ENCODE measurements at places on chromosomes 12 and 14.

DNA sequence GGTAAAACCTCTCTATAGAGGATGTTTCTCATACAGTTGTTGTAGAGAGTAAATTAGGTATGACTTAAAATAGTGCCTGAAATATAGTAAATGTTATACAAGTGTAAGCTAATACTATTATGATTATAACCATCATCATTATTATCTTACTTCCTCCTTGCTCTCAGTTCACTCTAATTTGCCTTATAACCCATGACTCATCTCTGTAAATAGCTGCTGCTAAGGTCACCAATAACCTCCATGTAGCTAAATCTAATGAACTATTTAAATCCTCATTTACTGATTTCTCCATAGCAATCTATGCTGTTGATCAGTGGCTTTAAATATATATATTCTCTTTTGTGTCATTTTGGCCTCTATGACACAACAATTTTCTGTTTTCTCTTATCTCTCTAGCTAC is 109.6 kb downstream of the RMST start:
- no peak for DNase-seq
- no peak overlapping the region for H3K4me3 ChIP-seq
- no peaks in the 10 kb centered on the region for H3K36me3 ChIP-seq
- H3K4me1 ChIP-seq = no peaks in the 10 kb centered on the region
- H3K27me3 ChIP-seq = no peaks in the 10 kb centered on the region
- H3K27ac ChIP-seq = no peak overlapping the region

- no peak for DNase-seq
- H3K27me3 ChIP-seq = no peaks in the 10 kb centered on the region
- H3K27ac ChIP-seq = no peak overlapping the region
- H3K4me3 ChIP-seq = no peak overlapping the region
- H3K36me3 ChIP-seq = no peaks in the 10 kb centered on the region
- H3K4me1 ChIP-seq = peaks cover 3% of the 10 kb centered on the region
These were observed 168.7 kb upstream of the SSTR1 start for GRCh38 chr14:38038986-38039385.

DNA sequence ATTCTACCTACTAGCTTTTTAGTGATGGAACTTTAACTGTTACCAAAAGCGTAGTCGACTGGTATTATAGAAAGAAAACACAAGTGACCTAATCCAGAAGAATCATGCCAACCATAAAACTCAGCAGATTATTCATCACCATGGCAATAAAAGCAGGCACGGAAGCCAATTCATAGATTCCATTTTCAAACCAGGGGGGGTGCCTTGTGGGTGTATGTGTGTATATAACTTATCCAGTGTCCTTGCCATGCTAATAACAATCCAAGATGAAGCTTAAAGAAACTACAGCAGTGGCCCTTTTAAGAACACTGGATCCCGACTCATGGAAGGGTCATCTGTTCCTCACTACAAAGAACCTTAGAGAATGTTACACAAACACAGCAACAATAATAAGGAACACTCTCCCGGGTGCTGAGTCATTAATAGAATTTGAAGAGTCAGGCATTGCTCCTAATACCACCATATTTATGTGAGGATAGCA is 61.0 kb downstream of the EPS8 start:
- no peak overlapping the region for H3K4me3 ChIP-seq
- no peak overlapping the region for H3K27ac ChIP-seq
- H3K4me1 ChIP-seq = no peaks in the 10 kb centered on the region
- DNase-seq = no peak
- no peaks in the 10 kb centered on the region for H3K36me3 ChIP-seq
- H3K27me3 ChIP-seq = peaks cover 9% of the 10 kb centered on the region

GRCh38 chr14:102189874-102190273 is 50.2 kb downstream of the WDR20 start:
- no peaks in the 10 kb centered on the region for H3K27me3 ChIP-seq
- peaks cover 8% of the 10 kb centered on the region for H3K4me1 ChIP-seq

DNA sequence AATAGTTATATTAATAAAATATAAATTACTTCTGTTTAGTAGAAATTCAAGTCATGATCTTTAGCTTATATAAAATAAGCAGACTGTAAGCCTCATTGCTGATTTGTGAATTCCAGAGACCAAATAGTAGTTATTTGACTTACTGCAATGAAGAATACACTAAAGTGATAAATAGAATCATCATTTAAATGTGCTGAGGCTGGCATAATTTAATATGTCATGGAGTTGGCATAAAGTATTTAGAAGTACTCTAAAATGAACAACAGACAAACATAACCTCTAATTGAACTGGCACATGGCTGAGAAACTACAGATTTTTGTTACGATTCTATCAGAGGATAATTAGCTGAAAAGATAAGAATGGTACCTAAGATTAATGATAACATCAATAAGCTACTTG is 45.7 kb upstream of the TRHDE start:
- H3K27me3 ChIP-seq = no peaks in the 10 kb centered on the region
- DNase-seq = no peak
- H3K36me3 ChIP-seq = no peaks in the 10 kb centered on the region
- H3K27ac ChIP-seq = no peak overlapping the region
- H3K4me3 ChIP-seq = no peak overlapping the region
- no peaks in the 10 kb centered on the region for H3K4me1 ChIP-seq

- H3K4me1 ChIP-seq = no peaks in the 10 kb centered on the region
- no peak overlapping the region for H3K27ac ChIP-seq
- H3K36me3 ChIP-seq = no peaks in the 10 kb centered on the region
- H3K27me3 ChIP-seq = no peaks in the 10 kb centered on the region
- DNase-seq = no peak
- no peak overlapping the region for H3K4me3 ChIP-seq
These were observed 913.6 kb downstream of the GALC start for GRCh38 chr14:87079416-87079815.

DNA sequence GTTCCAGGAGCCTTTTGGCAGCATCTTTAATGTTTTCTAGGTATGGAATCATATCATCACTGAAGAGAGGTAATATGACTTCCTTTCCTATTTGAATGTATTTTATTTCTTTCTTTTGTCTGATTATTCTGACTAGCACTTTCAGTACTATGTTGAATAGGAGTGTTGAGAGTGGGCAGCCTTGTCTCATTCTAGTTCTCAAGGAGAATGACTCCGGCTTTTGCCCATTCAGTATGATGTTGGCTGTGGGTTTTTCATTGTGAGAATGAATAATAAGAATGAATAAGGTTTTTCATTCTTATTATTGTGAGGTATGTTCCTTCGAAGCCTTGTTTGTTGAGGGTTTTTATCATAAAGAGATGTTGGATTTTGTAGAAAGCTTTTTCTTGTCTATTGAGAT is 98.9 kb downstream of the GPHN start:
- DNase-seq = no peak
- peaks cover 8% of the 10 kb centered on the region for H3K27me3 ChIP-seq
- H3K4me1 ChIP-seq = peaks cover 9% of the 10 kb centered on the region
- H3K4me3 ChIP-seq = no peak overlapping the region
- no peaks in the 10 kb centered on the region for H3K36me3 ChIP-seq

GRCh38 chr12:112808156-112808555 is 16.6 kb downstream of the RPH3A start:
- H3K27ac ChIP-seq = no peak overlapping the region
- DNase-seq = no peak
- no peak overlapping the region for H3K4me3 ChIP-seq
- H3K36me3 ChIP-seq = no peaks in the 10 kb centered on the region
- H3K27me3 ChIP-seq = peaks cover 5% of the 10 kb centered on the region

- no peak overlapping the region for H3K4me3 ChIP-seq
- H3K27ac ChIP-seq = no peak overlapping the region
These were observed 9.4 kb downstream of the ASPG start for GRCh38 chr14:104094709-104095425.

DNA sequence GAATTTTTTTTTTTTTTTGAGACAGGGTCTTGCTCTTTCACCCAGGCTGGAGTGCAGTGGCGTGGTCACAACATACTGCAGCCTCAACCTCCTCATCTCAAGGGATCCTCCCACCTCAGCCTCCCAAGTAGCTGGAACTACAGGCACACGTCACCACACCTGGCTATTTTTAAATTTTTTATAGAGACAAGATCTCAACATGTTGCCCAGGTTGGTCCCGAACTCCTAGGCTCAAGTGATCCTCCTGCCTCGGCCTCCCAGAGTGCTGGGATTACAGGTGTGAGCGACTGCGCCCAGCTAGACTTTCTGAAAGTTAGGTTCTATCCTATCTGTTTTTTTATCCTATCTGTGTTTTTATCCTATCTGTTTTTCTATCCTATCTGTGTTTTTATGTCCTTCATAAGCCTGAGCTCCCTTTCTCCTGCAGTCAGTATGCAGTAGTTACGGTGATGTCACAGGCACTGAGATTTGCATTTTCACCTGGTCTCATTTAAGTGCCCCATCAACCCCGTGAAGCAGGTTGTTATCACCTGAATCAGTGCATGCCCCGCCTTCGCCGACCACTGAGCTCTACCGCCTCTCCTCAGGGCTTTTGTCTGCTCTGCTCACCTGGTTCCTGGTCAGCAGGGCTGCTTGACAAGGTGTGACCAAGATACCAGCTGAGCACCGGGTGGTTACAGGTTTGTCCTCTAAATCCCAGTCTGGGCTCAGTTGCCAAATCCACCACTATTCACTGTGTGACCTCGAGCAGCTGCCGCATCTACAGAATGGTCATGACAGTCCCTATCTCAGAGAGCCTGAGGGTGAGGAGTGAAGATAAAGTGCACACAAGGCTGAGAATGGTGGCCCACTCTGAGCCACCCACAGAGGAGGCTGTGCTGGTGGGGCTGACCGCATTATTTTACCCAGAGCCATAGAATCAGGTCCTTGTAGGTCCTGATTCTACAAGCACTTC is 33.1 kb downstream of the SYNDIG1L start:
- peaks cover 18% of the 10 kb centered on the region for H3K27me3 ChIP-seq
- DNase-seq = no peak
- no peak overlapping the region for H3K27ac ChIP-seq
- H3K36me3 ChIP-seq = no peaks in the 10 kb centered on the region
- H3K4me1 ChIP-seq = no peaks in the 10 kb centered on the region
- no peak overlapping the region for H3K4me3 ChIP-seq

DNA sequence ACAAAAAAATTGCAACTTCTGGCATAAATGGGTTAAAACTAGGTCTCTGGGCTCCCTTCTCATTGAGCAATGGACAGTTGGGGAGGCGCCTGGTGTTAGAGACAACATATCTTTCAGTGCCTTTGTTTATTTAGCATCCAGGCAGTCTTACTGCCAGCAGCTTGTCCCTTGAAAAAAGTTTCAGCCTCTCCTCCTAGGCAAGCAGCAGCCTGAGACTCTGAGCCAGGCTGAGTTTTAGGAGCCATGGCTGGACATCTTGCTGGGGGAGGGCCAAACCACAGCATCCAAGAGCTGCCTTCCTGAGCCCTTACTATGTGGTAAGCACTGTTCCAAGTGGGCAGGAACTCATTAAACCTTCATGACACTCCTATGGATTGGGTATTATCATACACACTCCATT is 10.1 kb upstream of the JDP2 start:
- no peaks in the 10 kb centered on the region for H3K36me3 ChIP-seq
- DNase-seq = no peak
- H3K4me1 ChIP-seq = peaks cover 21% of the 10 kb centered on the region
- H3K4me3 ChIP-seq = no peak overlapping the region
- no peak overlapping the region for H3K27ac ChIP-seq

- H3K4me1 ChIP-seq = peaks cover 6% of the 10 kb centered on the region
- H3K27me3 ChIP-seq = peaks cover 32% of the 10 kb centered on the region
- no peak overlapping the region for H3K4me3 ChIP-seq
- H3K27ac ChIP-seq = no peak overlapping the region
- H3K36me3 ChIP-seq = no peaks in the 10 kb centered on the region
- no peak for DNase-seq
These were observed 70.9 kb upstream of the ETV6 start for GRCh38 chr12:11578461-11578993.

DNA sequence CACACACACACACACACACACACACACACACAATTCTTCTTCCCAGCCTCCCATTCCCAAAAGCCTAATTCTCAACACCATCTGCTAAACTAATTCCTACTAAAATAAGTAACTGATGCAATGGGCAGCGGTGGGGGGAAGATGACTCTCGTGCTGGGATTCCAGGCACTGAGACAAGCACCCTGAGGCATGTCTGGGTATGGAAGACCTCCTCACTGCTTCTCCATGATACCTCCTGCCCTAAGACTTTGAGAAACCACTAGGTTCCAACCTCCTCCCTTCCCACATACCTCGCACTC is 789 bp upstream of the VWF start:
- H3K36me3 ChIP-seq = no peaks in the 10 kb centered on the region
- H3K27me3 ChIP-seq = peaks cover 2% of the 10 kb centered on the region
- no peak overlapping the region for H3K4me3 ChIP-seq
- H3K27ac ChIP-seq = no peak overlapping the region
- no peak for DNase-seq
- no peaks in the 10 kb centered on the region for H3K4me1 ChIP-seq
